ENCODE measurements at places on chromosomes 16 and 17.

DNA sequence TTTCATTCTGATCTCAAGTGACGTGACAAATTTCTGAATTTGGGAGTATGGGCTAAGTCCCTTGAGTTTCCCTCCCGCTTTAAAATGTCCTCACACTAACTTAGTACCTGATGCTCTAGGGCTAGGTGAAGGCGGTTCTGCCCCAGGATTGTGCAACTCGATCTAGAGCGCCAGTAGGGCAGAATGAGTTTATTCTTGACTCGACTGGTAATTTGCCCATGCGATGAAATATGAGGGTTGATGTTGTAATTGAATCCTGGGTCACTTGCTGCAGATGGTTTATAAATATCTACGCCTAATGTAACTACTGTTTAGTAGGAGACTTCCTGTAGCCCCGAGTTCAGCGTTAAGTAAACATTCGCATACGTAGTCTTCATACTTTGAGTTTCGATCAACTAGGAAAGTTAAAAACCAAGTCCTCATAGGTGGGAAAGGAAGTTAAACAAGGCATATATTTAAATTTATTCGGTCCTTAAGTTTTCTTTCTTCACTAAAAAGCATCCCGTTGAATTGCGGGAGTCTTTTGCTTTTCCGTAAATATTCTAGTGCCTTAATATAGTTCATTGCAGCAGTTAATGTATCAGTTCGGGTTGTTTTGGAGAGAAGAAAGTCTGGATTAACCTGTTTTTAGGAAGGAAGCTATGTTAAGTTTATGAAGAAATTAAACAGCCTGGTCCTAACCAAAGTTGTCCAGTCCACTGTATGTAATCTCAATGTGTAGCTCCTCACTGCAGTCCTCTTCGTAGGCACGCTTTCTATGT lies 1.6 kb downstream of the CTCF start:
- DNase-seq = no peak

GRCh38 chr16:4934591-4934990 lies 2.4 kb downstream of the PPL start:
- DNase-seq = no peak

- no peak for DNase-seq
These were observed 2.3 kb downstream of the FOXC2 start for GRCh38 chr16:86568677-86569623.

- no peak for DNase-seq
These were observed 3.4 kb upstream of the SSTR5 start for GRCh38 chr16:1069154-1069553.

DNA sequence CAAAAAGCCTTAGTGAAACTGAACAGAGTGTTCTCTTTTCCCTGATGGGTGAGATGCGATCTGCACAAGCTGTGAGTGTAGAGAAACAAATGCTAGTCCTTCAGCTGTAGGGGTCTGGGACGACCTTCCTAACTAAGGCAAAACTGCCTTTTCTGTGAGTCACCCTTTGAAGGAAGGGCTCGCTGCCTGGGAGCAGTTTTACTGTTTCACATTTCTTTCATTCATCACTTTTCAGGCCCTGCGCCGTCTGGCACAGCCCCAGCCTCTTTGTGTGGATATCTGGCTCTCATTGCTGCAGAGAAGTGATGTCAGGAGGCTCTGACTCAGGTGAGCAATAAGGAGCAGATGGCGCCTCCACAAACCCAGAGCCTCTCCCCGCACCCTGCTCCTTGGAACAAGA lies 57.4 kb downstream of the HS3ST3A1 start:
- peak; percentile 48 for DNase-seq

DNA sequence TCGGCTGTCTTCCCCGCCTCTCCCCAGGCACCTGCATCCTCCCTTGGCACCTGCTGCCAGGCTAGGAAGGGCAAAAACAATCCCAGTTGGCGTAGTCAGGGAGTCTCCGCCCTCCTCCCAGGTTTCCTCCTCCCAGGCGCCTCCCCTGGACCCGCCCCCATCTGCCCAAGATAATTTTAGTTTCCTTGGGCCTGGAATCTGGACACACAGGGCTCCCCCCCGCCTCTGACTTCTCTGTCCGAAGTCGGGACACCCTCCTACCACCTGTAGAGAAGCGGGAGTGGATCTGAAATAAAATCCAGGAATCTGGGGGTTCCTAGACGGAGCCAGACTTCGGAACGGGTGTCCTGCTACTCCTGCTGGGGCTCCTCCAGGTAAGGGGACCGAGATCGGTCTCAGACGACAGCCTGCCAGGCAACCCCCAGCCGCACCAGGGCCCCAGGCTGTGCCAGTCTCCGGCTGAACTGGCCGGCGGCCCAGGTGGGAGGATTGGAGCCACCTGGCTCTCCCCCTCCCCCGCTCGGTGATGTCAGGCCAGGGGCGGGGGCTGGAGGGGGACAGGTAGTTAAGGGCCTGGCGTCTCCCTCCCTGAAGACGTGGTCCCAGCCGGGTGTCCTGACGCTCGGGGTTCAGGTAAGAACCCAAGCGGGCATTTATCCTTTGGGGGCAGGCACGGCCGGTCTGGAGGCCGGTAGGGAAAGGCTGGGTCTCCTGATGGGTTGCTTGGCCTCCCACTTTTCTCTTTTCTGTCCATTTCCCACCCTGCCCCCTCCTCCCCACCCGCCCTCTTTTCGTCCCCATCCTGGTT lies at the start of gene GRB7:
GRB7 (plus strand) TSS at position 179 of the 808 bp plus-strand sequence. CDS start 4,364 bp downstream, outside the sequence.
- peak; percentile 59 for DNase-seq

DNA sequence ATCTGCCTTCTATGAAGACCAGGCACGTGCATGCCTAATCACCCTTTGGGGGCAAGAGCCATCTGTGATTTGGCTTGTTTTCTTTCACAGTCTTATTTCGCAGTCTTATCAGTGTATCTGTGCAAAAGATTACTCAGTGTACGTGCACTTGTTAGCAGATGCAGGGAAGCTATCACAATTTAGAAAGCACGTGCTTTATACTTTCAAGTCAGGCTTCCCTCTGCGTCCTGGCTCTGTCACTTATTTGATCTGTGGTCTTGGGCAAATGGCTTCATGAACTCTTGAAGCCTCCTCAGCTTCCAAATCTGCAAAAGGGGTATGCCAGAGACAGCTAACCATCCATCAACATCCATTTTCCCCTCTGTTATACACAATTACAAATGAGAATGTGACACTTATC lies 246.4 kb downstream of the XYLT1 start:
- DNase-seq = no peak

- no peak for DNase-seq
These were observed 8.3 kb downstream of the EVPL start for GRCh38 chr17:76018801-76019200.

- no peak for DNase-seq
These were observed 704.3 kb downstream of the MAF start for GRCh38 chr16:78896280-78896679.

- DNase-seq = no peak
These were observed 2.2 kb downstream of the HOXB13 start for GRCh38 chr17:48726114-48726915.

GRCh38 chr17:81923302-81924260 lies 4.0 kb downstream of the MAFG start:
- DNase-seq = peak; percentile 88

- DNase-seq = no peak
These were observed 75.5 kb downstream of the RAP1GAP2 start for GRCh38 chr17:2871720-2872119.

GRCh38 chr16:86886651-86887050 lies 308.3 kb downstream of the FOXL1 start:
- DNase-seq = no peak

- DNase-seq = no peak
These were observed 721 bp upstream of the BEAN1 start for GRCh38 chr16:66426112-66427035.

DNA sequence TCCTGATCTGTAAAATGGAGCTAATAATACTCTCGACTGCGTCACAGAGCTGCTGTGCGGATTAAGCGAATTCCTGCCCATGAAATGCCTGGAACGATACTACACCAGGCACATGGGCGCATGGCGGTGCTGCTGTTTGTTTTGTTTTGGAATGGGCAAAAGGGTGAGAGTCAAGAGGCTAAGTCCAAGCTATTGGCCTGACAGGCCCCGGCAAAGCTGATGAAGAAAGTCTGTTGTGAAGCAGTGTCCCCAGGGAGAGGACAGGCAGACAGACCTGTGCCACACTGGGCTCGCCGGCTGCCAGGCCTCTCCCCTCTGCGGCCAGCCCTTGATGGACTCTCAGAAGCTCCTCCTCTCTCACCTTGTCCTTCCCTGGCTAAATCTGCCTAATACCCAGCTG lies 31.3 kb upstream of the RASD1 start:
- no peak for DNase-seq

DNA sequence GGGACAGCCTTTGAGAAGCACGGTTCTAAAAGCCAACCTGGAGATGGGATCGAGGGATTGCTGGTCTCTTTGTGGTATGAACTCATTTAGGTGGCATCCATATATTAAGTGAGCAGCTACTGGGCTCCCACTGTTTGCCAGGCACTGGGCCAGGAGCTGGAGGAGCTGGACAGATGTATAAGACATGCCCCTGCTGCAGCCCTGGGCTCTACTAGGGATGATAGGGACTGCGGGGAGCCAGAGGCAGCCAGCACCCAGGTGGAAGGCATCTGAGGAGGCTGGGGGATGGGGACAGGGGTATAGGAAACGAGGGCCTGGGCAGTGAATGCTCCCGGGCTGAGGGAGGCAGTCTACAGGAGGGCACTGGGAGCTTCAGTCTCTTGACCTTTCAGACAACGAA lies 53.0 kb upstream of the MEAK7 start:
- DNase-seq = no peak

DNA sequence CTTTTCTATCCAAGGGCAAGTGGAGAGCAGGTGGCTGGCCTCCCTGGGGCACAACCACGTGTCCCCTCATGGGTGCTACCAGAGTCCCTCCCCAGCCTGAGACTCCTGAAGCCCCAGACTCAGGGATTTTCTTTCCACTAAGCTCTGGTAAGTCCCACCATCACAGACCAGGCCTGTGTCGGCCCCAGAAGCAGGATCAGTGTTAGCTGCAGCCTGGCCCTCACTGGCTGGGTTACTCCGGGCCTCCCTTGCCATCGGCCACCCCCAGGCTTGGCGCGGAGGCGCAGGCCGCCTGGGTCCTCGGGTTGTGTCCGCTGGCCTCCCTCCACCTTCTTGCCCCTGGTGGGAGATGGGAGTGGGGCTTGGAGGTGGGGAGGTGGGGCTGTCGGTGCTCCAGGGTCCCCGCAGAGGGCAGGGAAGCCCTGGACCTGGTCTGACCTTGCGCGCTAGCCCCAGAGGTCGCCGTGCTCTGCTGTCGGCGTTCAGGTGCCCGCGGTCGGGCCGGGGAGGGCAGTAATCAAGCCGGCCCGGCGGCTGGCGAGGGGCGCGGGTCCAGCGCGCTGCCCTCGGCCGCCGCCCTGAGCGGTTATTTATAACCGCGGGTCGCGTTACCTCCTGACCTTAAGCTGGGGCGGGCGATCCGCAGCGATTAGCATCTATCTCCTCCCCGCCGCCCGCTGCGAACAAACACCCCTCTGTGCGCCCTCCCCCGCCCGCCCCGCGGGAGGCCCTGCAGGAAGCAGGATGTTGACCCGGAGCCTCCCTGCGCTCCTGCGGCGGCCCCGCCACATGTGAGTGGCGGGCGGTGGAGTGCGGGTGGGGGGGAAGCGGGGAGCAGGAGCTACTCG lies 78.1 kb upstream of the TOB1 start:
- peak; percentile 79 for DNase-seq

- no peak for DNase-seq
These were observed 18.5 kb upstream of the GGA2 start for GRCh38 chr16:23528644-23529310.

DNA sequence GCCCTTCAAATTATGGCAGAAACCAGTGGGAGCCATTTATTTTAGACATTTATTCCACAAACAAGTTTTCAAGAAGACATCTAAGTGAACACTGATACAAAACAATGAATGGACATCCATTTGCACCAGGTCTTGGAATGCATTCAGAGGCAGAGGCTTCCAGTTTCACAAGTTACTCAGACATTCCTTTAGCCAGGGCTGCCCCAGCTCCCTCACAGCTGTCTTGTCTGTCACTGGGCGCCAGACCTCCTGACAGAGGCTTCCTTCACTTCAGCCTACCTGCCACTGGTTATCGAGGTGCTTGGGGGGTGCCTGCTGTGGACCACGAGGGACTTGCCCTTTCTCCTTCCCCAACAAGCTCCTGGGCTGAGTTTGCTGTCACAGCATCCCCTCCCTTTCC lies 19.2 kb downstream of the AQP8 start:
- DNase-seq = no peak

GRCh38 chr16:12627394-12627793 lies 176.3 kb downstream of the CPPED1 start:
- no peak for DNase-seq

- no peak for DNase-seq
These were observed 1.3 kb downstream of the RILP start for GRCh38 chr17:1648173-1648962.

DNA sequence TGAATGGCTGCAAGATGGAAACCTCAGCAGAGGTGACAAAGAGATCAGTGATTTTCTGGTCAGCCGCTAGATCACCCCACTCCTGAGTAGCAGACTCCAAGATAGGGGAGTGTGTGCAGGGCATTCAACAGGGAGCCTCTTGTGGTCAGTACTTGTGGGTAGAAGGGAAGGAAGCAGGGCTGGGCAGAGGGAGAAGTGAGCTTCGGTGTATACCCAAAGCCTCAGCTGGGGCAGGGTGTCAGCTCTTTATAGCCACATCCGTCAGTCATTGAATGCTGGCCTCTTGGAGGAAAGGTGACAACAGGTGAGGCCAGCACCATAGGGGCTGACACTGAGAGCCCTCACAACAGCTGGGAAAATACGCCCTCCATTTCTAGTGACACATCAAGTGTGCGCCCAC lies 2.2 kb upstream of the SLC12A3 start:
- DNase-seq = no peak
